NCI-H187 (cell line): ENCODE measurements at places on chromosomes 6 and 20.

DNA sequence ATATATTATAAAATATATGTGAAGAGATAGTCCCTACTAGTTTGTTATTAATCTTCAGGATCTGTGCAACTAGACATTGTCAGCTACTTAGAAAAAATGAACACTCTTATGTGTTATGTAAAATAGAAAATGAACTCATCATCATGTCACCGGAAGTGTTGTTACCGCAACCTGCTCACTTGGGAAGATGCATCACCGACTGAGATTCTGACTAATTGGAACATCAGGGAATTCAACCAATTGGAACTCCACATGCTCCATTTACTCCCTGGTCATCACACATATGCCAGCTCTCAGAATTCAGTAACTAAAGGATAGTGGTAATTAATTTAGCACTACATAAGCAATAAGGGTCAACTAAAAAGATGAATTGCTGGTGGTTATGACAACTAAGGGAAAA, 16.7 kb upstream of the B3GAT2 start:
- no peak for DNase-seq

- peak; percentile 37 for DNase-seq
These were observed 16.4 kb downstream of the SEC63 start for GRCh38 chr6:107941627-107942026.

GRCh38 chr6:26016245-26016962, 53.8 kb downstream of the TRIM38 start:
- DNase-seq: no peak

- no peak for DNase-seq
These were observed 244.1 kb upstream of the QKI start for GRCh38 chr6:163170294-163170883.

GRCh38 chr6:125337706-125338105, 35.9 kb upstream of the HDDC2 start:
- no peak for DNase-seq

- no peak for DNase-seq
These were observed at the start of gene DPM1 for GRCh38 chr20:50957798-50958614. DPM1 (minus strand) TSS chr20:50958532; CDS start chr20:50958523, 9 bp downstream.

DNA sequence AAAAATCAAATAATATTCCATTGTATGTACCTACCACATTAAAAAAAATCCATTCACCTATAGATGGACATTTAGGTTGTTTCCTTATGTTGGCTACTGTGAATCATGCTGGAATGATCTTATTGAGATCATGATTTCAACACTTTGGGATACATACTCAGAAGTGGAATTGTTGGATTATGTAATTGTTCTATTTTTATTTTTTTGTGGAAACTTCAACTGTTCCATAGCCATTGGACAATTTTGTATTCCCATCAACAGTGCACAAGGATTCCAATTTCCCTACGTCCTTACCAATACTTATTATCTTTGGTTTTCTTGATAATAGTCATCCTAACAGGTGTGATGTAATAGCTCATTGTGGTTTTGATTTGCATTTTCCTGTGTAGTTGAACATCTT, 834.0 kb downstream of the MAFB start:
- no peak for DNase-seq
